Karpas-422 (cell line): ENCODE measurements at places on chromosomes 5 and 9. TPM values are rescaled to one million over a fixed set of nuclear protein-coding genes. Genes with fewer than 3 reads are reported as not detected.

DNA sequence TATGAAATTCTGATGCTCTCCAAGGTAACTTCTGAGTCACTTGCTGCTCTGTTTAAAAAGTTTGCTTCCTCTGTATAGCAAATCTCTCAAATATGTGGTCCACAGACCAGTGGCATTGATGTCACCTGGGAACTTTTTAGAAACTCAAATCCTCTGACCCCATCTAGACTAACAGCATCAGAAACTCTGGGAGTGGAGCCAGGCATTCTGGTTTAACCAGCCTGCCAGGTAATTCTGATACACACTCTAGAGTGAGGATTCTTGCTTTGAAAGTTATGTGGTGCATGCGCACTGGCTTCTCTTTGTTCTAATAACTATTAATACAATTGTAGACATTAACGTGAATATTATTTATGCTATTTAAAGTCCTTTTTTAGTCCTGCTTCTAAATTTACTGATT is 298.1 kb downstream of the SLF1 start:
- H3K36me3 ChIP-seq: no peaks in the 10 kb centered on the region
- no peaks in the 10 kb centered on the region for H3K27me3 ChIP-seq
- no peaks in the 10 kb centered on the region for H3K4me1 ChIP-seq
- no peak overlapping the region for H3K4me3 ChIP-seq

DNA sequence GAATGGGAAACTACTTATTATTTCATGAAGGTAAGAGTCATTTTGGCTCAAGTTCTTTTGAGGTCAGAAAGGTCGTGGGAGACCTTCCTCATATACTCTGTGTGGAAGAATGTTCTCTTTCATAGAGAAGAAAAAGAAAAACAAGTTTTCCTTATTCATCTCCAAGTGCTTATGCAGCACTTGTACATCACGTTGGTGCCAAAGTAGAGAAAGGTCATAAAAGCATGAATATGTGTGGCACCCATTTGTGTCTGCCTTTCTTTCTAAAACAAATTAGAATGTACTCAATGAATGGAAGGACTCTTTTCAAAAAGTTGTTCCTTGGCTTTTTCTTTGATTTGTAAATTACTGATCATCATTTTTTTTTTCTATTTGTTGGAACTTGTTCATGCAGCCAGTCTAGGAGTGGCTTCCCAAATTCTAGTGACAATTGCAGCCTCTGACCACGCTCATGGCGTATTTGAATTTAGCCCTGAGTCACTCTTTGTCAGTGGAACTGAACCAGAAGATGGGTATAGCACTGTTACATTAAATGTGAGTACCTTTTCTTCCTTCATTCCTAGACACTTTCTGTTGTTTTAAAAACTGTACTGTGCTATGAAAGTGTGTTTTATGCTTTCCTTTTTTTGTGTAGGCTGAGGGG is 122.4 kb downstream of the ADGRV1 start:
- H3K27me3 ChIP-seq: no peaks in the 10 kb centered on the region

The SLC27A6 gene
- total RNA-seq: not detected in 2 replicates

GRCh38 chr9:3074247-3074646 is 230.4 kb upstream of the PUM3 start:
- no peak for DNase-seq
- H3K4me1 ChIP-seq: no peaks in the 10 kb centered on the region
- no peaks in the 10 kb centered on the region for H3K27me3 ChIP-seq
- H3K36me3 ChIP-seq: no peaks in the 10 kb centered on the region
- H3K27ac ChIP-seq: no peak overlapping the region
- no peak overlapping the region for H3K4me3 ChIP-seq

The ISOC1 gene
- 14.9 and 20.3 TPM in 2 replicates for total RNA-seq

- H3K4me1 ChIP-seq: peaks cover 85% of the 10 kb centered on the region
- peak overlapping the region; percentile 28; the same call in 1 of the 2 replicates for H3K27ac ChIP-seq
- no peaks in the 10 kb centered on the region for H3K27me3 ChIP-seq
- no peak overlapping the region for H3K4me3 ChIP-seq
Measured at GRCh38 chr9:130030651-130031127, 12.3 kb downstream of the FNBP1 start.

DNA sequence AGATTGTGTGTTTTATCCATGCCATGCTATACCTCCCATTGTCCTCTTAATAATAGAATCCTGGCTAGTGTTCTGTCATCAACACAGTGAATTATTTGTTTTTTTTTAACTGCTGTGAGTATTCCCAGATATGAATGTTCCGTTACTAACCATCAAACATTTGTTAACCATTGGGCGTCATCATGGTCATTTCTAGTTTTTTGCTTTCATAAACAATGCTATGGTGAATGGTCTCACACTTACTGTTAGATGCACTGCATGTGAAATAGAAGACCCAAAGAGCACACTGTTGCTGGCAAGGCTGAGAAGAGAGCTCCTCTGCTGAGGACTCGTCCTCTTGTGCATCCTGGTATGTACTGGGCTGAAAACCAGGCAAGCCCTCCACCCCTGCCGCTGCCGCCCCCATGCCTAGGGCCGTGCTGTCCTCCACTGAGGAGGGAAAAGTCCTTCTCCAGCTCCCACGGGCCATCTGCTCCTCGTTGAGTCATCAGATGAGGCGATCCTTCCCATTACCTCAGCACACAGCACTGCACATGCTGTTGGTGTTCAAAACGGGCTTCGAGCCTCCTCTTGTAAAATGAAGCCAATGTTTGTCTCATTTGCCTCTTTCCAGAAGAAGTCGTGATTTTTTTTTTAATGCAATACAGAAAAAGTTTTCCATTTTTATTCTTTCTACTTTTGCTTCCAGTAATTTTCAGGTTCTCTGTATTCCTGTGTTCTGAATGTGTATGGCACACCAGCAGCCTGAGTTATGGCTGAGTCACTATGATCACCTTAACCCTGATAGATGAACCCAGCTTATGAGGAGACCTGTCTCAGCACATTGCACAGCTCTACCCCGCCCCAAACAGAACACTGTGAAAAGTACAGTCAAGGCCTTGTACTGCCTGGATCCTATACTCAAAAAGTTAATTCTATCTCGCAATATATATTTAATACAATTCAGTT is 219.0 kb downstream of the AOPEP start:
- H3K27me3 ChIP-seq: no peaks in the 10 kb centered on the region
- H3K27ac ChIP-seq: no peak overlapping the region
- H3K36me3 ChIP-seq: no peaks in the 10 kb centered on the region
- H3K4me1 ChIP-seq: peaks cover 10% of the 10 kb centered on the region
- no peak overlapping the region for H3K4me3 ChIP-seq

GRCh38 chr9:128153947-128154695 is 4.9 kb downstream of the LCN2 start:
- no peak overlapping the region for H3K4me3 ChIP-seq
- no peaks in the 10 kb centered on the region for H3K27me3 ChIP-seq
- H3K4me1 ChIP-seq: no peaks in the 10 kb centered on the region
- no peaks in the 10 kb centered on the region for H3K36me3 ChIP-seq

DNA sequence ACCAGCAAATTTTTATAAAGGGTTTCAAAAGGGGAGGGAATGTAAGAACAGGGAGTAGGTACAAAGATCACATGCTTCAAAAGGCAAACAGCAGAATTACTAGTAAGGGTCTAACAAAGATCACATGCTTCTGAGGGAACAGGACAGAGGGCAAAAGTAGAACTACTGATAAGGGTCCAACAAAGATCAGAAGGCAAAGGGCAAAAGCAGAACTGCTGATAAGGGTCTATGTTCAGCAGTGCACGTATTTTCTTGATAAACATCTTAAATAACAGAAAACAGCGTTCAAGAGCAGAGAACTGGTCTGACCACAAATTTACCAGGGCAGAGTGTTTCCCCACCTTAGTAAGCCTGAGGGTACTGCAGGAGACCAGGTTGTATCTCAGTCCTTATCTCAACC is 469.5 kb upstream of the PIK3R1 start:
- DNase-seq: no peak
- H3K4me3 ChIP-seq: no peak overlapping the region
- H3K4me1 ChIP-seq: no peaks in the 10 kb centered on the region
- H3K36me3 ChIP-seq: no peaks in the 10 kb centered on the region
- no peak overlapping the region for H3K27ac ChIP-seq

DNA sequence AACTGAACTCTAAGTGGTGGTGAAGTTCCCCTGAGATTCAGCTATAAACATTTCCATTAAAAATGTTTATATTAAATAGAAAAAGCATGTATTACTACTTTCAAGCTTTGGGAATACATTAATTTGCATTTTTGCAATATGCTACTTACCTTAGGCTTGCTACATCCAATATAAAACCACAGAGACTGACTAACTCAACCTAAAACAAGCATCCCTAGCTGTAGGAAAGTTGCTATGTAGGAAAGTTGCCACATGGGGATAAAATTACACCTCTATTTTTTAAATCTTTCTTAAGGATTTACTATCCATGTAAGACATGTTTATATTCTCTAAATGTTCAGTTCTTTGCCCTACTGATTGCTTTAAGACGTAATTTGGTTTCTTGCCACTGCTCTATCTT is 12.8 kb downstream of the SCAMP1 start:
- peaks cover 51% of the 10 kb centered on the region for H3K4me1 ChIP-seq
- H3K27me3 ChIP-seq: no peaks in the 10 kb centered on the region

DNA sequence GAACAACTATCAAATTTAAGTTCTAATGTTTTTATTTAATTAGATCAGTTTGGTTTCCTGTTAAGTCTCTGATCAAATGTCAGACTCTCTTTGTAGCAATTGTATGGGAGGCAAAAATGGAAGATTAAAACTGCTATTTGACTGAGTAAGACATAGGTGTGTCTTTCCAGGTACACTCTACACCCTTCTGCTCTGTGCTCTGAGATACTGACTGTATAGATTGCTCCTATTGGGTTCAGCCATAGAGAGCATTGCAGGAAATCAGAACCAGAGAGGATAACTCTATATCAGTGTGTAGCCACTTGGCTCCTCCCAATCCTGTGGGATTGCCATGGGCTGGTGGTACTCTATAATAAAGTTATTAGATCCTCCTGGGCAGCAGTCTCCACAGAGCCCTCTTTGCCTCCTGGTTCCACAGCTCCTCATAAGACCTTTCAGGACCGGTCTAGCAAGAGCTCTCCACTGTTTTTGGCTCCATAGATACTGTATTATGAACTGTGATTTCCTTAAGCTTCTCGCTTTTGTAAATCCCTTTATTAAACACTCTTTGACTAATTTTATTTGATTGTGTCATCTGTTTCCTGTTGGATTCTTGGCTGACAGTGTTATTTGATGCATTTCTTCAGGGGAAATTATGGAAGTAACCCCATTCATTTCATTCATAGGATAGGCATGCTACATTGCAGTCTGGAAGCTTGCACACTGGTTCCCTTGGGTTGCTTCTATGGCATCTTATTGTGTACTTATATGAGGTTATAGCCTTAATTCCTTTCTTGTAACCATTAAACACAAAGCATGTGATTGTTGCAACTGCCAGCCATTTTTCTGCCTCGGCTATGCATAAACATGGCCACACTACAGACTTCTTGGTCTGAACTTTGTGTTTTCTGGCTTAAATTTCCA is 115.6 kb downstream of the VCAN start:
- H3K36me3 ChIP-seq: no peaks in the 10 kb centered on the region
- no peak for DNase-seq
- H3K4me1 ChIP-seq: no peaks in the 10 kb centered on the region
- H3K4me3 ChIP-seq: no peak overlapping the region
- H3K27ac ChIP-seq: no peak overlapping the region

The IRX2 gene
- not detected in 2 replicates for total RNA-seq

The SHLD3 gene
- total RNA-seq: 5.1 and 7.0 TPM in 2 replicates

- peak overlapping the region; percentile 76 for H3K4me3 ChIP-seq
- peaks cover 29% of the 10 kb centered on the region for H3K4me1 ChIP-seq
- H3K27ac ChIP-seq: peak overlapping the region; percentile 81
- peaks cover 10% of the 10 kb centered on the region; the same call in 1 of the 2 replicates for H3K36me3 ChIP-seq
Measured at GRCh38 chr5:471750-472058, 28.7 kb downstream of the EXOC3 start.

The DMRT3 gene
- not detected in 2 replicates for total RNA-seq

DNA sequence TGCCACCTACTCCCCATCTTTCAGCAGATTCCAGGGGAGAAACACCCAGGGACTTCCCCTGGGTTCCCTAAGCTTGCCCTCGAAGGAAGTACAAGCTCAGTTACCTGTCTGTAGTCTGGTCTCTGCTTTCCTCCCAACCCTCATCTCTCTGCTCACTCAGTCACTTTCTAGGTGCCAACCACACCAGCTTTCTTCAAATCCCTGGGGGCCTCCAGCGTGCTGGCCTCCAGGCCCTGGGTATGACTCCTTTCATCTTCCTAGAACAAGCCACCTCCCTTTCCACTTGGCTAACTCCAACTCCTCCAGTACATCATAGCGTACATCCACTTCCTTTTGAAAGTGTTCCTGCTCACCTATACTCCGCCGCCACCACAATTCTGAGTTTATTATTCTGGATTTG is 222.6 kb downstream of the SNX18 start:
- DNase-seq: no peak
- no peaks in the 10 kb centered on the region for H3K27me3 ChIP-seq
- H3K4me3 ChIP-seq: no peak overlapping the region
- H3K4me1 ChIP-seq: no peaks in the 10 kb centered on the region
- H3K36me3 ChIP-seq: no peaks in the 10 kb centered on the region

GRCh38 chr9:91586282-91586681 is 162.7 kb upstream of the NFIL3 start:
- no peak overlapping the region for H3K4me3 ChIP-seq
- H3K27me3 ChIP-seq: 0 out of 2 replicates have a peak, but pooled peaks cover 2% of the 10 kb centered on the region
- no peaks in the 10 kb centered on the region for H3K4me1 ChIP-seq
- no peak for DNase-seq

The MBLAC2 gene
- total RNA-seq: 8.3 and 18.0 TPM in 2 replicates

GRCh38 chr9:73536403-73536802 is 384.7 kb downstream of the ANXA1 start:
- no peak overlapping the region for H3K27ac ChIP-seq
- H3K4me3 ChIP-seq: no peak overlapping the region
- H3K36me3 ChIP-seq: no peaks in the 10 kb centered on the region
- no peaks in the 10 kb centered on the region for H3K27me3 ChIP-seq

The GABBR2 gene
- 0.30 and 2.5 TPM in 2 replicates for total RNA-seq

The TMEM174 gene
- total RNA-seq: not detected in 2 replicates

The CKMT2 gene
- not detected in 2 replicates for total RNA-seq

DNA sequence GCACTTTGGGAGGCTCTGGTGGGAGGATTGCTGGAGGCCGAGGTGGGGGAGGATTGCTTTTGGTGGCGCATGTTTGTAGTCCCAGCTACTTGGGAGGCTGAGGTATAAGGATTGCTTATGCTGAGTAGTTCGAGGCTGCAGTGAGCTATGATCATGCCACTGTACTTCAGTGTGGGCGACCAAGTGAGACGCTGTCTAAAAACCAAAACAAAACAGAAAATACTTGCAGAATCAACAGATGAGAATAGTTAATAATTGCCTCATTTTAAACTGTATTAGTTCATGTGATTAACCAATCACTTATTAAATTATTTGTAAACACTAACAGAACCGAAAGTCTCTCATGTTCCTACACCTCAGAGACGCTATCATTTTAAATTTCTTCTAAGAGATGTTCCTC is 118.1 kb downstream of the CCDC171 start:
- no peaks in the 10 kb centered on the region for H3K36me3 ChIP-seq
- H3K27ac ChIP-seq: no peak overlapping the region
- H3K4me3 ChIP-seq: no peak overlapping the region
- DNase-seq: no peak
- no peaks in the 10 kb centered on the region for H3K27me3 ChIP-seq
